ENCODE measurements at places on chromosomes 16 and 17. TPM values are rescaled to one million over a fixed set of nuclear protein-coding genes. Genes with fewer than 3 reads are reported as not detected.

- no peaks in the 10 kb centered on the region for H3K27me3 ChIP-seq
- H3K36me3 ChIP-seq: no peaks in the 10 kb centered on the region
- H3K4me1 ChIP-seq: no peaks in the 10 kb centered on the region
- H3K27ac ChIP-seq: no peak overlapping the region
- H3K4me3 ChIP-seq: no peak overlapping the region
Observed at GRCh38 chr16:996681-997080, 15.1 kb downstream of the SOX8 start.

GRCh38 chr16:83603723-83604570 lies 203.8 kb upstream of the HSBP1 start:
- H3K27me3 ChIP-seq: no peaks in the 10 kb centered on the region
- no peak for DNase-seq
- no peaks in the 10 kb centered on the region for H3K36me3 ChIP-seq
- H3K27ac ChIP-seq: no peak overlapping the region
- H3K4me3 ChIP-seq: no peak overlapping the region

- DNase-seq: no peak
- no peak overlapping the region for H3K4me3 ChIP-seq
- no peaks in the 10 kb centered on the region for H3K36me3 ChIP-seq
Observed at GRCh38 chr16:89089120-89089519, 4.5 kb upstream of the ACSF3 start.

GRCh38 chr16:80199614-80200013 lies 341.2 kb upstream of the DYNLRB2 start:
- no peak overlapping the region for H3K27ac ChIP-seq
- no peak overlapping the region for H3K4me3 ChIP-seq
- H3K27me3 ChIP-seq: no peaks in the 10 kb centered on the region

The FN3K gene
- total RNA-seq: 29.7 TPM
